Myocyte (in vitro differentiated cells): ENCODE measurements at places on chromosomes 1 and 21.

GRCh38 chr1:30801771-30802198, 44.2 kb upstream of the LAPTM5 start:
- peak; percentile 74 for DNase-seq

GRCh38 chr1:165300400-165300903, 56.1 kb downstream of the LMX1A start:
- no peak for DNase-seq

GRCh38 chr1:30318864-30319718, 404.3 kb downstream of the MATN1 start:
- DNase-seq, result no peak

- peak; percentile 77 for DNase-seq
These were observed 106.9 kb upstream of the LYPLAL1 start for GRCh38 chr1:219066631-219067349.

GRCh38 chr21:45048026-45048698, 26.2 kb upstream of the ADARB1 start:
- DNase-seq, result no peak

DNA sequence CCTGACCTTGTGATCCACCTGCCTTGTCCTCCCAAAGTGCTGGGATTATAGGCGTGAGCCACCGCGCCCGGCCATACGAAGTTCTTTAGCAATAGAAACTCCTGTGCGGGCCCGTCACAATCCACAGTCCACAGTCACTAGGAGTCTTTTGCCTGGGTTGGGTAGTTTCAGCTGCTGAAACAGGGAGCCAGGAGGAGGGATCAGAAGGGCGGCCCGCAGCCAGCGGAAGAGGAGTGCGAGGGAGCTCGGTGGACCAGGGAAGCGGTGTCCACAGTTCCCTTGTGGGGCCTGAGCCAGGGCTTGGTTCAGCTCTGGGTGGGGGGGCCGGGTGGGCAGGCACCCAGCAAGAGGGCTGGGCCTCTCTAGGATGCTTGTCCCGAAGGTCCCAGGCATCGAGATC, 17.9 kb upstream of the HSPG2 start:
- DNase-seq, result no peak

DNA sequence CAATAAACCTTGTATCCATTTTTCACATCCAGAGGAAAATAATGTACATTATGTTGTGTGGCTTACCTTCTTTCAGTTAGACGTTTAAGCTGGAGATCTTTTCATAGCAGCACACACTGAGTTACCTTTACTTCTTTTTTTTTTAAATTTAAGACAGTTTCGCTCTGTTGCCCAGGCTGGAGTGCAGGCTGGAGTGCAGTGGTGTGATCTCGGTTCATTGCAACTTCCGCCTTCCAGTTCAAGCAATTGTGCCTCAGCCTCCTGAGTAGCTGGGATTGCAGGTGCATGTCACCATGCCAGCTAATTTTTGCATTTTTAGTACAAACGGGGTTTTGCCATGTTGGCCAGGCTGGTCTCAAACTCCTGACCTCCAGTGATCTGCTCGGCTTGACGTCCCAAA, 7.4 kb upstream of the CAMTA1 start:
- DNase-seq, result no peak

DNA sequence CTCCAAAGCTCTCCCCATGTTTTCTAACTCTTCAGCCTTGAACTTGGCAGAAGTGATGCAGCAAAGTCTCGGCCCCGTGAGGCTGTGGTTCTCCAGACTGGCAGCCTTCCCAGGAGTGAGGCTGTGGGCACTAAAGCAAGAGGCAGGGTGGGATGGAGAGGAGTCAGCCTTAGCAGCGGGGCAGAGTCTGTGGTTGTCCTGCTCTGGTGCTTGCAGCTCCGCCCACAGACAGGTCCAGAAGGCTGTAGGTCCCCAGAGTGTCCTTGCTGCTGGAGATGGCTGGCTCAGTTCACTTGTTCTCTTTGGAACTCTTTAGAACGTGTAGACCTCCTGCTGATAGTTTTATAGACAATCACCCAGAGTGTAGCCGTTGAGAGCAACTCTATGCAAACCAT, 142.6 kb downstream of the AJAP1 start:
- no peak for DNase-seq

- peak; percentile 53 for DNase-seq
These were observed 10.6 kb downstream of the URB1 start for GRCh38 chr21:32382108-32382644.

DNA sequence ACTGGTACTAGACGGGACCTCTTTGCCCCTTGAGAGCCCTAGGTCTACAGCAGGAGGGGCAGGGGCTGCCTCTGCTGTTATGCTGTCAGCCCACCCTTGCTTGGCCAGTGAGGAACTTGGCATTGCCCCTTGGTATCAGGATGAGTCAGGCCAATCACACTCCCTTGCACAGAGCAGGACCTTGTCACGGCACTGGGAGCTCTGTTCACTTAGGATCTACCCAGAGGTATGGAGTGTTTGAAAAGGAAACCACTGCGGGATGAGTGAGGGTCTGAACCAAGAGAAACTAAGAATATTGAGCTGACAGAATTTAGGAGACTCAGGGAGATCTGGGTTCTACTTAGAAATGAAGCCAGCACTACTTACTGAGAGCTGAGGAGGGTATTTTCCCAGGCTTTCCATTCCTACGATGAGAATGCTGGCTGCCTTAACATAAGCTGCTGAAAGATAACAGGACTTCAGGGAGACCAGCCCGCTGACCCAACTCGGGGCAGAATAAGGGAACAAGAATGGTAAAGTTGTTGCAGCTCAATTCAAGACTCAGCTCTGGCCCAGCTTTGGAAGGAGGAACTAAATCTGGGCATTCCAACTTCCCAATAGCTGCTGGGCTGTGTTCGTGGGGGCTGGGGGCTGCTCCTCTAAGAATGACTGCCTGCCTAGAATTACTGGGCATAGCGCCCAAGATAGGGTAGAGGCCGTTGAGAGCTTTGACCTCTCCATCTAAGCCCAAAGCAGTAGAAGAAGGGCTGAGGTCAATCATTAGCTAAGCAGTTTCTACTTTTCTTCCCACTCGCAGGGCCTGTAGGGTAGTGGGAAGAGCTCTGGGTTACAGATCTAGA, 1.5 kb downstream of the FABP3 start:
- DNase-seq, result no peak

DNA sequence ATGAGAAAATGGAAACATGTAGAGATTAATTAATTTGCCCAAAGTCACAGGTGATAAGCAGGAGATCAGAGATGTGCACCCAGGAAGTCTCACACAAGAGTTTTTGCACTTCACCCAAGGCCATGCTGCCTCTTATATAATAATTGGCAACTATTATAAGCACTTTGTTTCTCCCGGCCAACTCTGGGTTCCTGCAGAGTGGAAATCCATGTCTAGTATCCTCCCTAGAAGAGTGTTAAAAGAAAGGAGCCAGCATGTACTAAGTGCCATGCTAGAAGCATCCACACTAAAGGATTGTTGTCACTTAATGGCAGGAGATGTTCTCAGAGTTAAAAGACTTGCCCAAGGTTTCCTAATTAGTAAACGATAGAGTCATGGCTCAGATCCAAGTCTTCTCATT, 470.3 kb downstream of the OMA1 start:
- no peak for DNase-seq
